Activated T-helper 17 cell treated with anti-CD3 and anti-CD28 coated beads, Interleukin-2, amount 50 U/mL, for 72 hours (primary cell): ENCODE measurements at places on chromosomes 4 and X.

DNA sequence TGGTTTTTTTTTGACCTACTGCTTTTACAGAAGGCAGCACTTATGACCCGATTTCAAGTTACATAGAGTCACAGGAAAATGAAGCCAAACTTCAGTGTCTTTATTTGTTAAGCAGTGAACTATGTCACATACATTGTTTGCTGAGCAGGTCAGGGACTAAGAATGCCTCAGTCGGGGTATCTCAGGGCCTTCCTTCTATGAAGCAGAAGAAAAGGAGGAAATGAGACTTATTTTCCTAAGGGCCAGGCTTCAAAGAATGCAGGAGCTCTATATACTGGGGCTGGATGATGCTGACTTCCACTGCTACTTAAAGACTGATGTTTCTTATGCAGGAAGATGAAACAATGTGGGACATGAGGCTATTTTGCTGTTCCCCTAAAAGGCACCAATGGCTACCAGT, 558.4 kb upstream of the IGFBP7 start:
- H3K27me3 ChIP-seq: no peaks in the 10 kb centered on the region
- H3K4me3 ChIP-seq: no peak overlapping the region
- no peaks in the 10 kb centered on the region for H3K36me3 ChIP-seq
- ATAC-seq: no peak

GRCh38 chr4:186566068-186566467, 10.7 kb upstream of the MTNR1A start:
- peaks cover 14% of the 10 kb centered on the region for H3K27me3 ChIP-seq
- no peaks in the 10 kb centered on the region for H3K36me3 ChIP-seq
- H3K4me3 ChIP-seq: no peak overlapping the region
- no peak overlapping the region for H3K27ac ChIP-seq
- ATAC-seq: no peak

DNA sequence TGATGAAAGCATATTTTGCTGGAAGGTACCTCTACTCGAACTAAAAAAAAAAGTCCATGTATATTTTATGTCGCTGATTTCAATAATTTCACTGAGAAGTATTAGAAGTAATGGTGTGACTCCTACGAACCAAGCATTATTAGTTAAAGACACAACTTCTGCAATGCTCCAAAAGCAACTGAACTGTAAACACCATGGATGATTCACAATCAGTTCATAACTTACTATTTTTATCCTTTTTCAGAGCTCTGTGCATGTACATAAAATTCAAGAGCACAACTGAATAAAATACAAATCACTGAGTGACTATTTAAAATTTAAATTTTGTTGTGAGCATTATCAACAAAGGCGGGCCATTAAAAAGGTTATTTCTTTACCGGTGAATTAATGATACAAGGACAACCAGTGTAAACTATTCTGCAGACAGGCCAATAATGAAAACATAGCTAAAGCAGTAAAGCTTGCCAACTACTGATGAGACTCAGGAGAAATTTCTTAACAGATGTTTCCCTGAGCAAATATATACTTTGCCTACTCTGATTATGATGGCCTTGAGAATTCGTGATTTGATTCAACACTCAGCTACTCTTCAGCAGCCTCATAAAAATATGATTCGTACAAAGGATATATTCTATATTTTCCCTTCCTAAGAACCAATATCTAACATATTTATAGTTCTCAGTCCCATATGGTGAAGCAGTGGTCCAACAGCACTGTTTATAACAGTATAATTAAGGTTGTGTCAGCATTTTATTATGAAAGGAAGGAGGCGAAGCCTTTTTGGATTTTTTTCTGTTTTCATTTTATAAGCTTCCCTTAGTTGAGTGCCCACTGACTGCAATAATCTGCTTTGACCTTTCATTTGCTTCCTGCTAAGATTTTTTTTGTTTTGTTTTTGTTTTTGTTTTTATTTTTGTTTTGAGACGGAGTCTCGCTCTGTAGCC, 62.8 kb upstream of the NEIL3 start:
- H3K36me3 ChIP-seq: no peaks in the 10 kb centered on the region
- H3K4me3 ChIP-seq: no peak overlapping the region

DNA sequence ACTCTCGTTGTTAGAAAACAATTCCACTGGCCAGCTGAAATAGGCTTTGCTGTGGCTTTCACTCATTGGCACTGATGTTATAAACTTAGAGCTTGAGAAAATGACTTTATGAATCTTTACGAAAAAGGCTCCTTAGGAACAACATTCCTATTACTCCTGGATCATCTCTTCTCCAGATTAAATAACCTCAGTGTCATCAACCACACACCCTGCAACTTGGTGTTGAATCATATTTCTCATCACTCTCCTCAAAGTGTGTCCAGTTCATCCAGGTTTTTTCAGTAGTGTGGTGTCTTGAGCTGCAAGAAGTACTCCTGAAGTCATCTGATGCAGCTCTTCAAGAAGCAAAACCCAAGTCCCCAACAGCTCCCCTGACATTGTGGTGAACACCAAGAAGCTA, 28.1 kb upstream of the ANOS1 start:
- no peaks in the 10 kb centered on the region for H3K36me3 ChIP-seq
- H3K4me1 ChIP-seq: no peaks in the 10 kb centered on the region
- peaks cover 15% of the 10 kb centered on the region for H3K27me3 ChIP-seq
- no peak overlapping the region for H3K27ac ChIP-seq

DNA sequence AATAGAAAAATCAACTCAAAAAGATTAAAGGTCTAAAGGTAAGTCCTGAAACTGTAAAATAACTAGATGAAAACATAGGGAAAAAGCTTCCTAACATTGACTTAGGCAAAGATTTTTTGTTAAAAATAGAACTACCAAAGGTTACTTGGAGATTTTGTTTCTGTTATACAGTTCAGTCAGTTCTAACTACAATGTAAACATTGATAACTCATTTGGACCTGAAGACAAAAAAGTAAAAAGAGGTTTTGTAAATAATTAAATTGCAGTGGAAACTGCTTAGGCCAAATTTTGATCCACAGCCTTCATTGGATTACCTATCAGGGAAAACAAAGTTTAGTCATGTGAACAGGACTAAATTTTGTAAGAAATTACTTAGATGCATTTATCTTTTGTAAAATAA, 101.8 kb downstream of the SLITRK2 start:
- H3K27ac ChIP-seq: no peak overlapping the region
- H3K27me3 ChIP-seq: no peaks in the 10 kb centered on the region
- H3K36me3 ChIP-seq: no peaks in the 10 kb centered on the region
- no peak overlapping the region for H3K4me3 ChIP-seq

DNA sequence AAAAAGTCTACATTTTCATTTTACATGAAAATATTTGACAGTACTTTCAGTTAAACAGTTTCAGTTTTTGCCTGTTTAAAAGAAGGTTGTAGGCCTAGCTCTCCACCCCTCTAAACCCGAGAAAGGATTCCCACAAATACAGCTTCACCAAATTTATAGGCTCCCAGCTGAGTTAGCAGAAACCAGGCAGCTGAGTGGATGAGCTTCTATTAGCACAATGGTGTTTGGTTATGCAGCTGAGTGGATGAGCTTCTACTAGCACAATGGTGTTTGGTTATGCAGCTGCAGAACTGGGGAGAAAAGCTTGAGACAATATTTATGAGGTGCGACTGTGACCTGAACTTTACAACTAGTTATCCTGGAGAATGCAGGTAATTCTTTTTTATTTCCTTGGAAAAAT, 36.6 kb upstream of the PAQR3 start:
- ATAC-seq: no peak
- H3K4me3 ChIP-seq: no peak overlapping the region
- H3K27ac ChIP-seq: no peak overlapping the region
- H3K36me3 ChIP-seq: no peaks in the 10 kb centered on the region

DNA sequence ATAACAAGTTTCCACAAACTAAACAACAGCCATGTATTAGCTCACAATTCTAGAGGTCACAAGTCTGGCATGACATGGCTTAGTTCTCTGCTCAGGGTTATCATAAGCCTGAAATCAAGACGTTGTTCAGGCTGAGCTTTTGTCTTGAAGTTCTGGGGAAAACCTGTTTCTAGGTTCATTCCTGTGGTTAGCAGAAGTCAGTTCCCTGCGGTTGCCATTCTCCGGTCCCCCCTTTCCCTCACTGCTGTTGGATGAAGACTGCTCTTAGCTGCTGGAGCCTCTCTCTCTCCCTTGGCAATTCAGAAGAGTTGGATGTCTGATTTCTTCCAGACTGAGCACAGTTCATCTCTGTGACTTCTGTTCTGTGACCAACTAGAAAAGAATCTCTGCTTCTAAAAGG, 962.6 kb downstream of the PCDH7 start:
- ATAC-seq: no peak
- H3K4me3 ChIP-seq: no peak overlapping the region
- no peaks in the 10 kb centered on the region for H3K4me1 ChIP-seq
- H3K36me3 ChIP-seq: no peaks in the 10 kb centered on the region
- no peaks in the 10 kb centered on the region for H3K27me3 ChIP-seq

GRCh38 chr4:147984065-147984777, 252.3 kb downstream of the ARHGAP10 start:
- no peaks in the 10 kb centered on the region for H3K36me3 ChIP-seq
- peaks cover 28% of the 10 kb centered on the region for H3K4me1 ChIP-seq
- no peak overlapping the region for H3K4me3 ChIP-seq
- ATAC-seq: no peak

DNA sequence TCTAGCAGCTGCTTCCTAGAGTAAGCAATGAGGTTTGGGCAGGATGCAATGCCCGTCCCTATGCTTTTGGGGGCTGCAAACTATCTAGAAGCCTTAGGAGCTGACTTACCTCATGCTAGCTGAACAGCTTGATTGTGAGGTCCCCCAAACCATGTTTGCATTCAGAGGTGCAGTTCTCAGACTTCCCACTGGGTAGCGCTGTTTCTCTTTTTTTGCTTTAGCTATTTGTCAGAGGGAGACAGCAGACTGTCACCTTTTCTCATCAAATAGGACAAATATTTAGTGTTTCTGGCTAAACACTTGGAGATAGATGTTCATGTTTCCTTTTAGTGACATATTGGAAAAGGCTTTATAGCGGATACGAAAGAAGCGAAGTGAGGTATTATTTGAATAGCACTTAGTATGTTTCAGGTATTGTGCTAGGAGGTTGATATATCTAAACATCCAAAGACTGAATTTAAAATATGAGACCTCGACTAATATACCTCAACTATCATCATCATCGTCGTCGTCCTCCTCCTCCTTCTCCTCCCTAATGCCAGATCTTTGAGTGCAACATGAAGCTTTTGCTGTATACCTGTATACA, 18.7 kb upstream of the TMEM192 start:
- H3K36me3 ChIP-seq: no peaks in the 10 kb centered on the region
- H3K4me3 ChIP-seq: no peak overlapping the region
- H3K27me3 ChIP-seq: peaks cover 27% of the 10 kb centered on the region
- ATAC-seq: peak; percentile 68

GRCh38 chr4:113783289-113783688, 21.8 kb upstream of the CAMK2D start:
- peak; percentile 7 for ATAC-seq
- peaks cover 5% of the 10 kb centered on the region for H3K27me3 ChIP-seq
- no peaks in the 10 kb centered on the region for H3K36me3 ChIP-seq
- peaks cover 6% of the 10 kb centered on the region for H3K4me1 ChIP-seq

GRCh38 chr4:24583451-24584210, 723 bp downstream of the DHX15 start:
- H3K4me1 ChIP-seq: peaks cover 24% of the 10 kb centered on the region
- H3K36me3 ChIP-seq: peaks cover 56% of the 10 kb centered on the region
- H3K4me3 ChIP-seq: peak overlapping the region; percentile 89
- H3K27ac ChIP-seq: peak overlapping the region; percentile 94
- H3K27me3 ChIP-seq: no peaks in the 10 kb centered on the region

- H3K27ac ChIP-seq: no peak overlapping the region
- ATAC-seq: no peak
- H3K36me3 ChIP-seq: no peaks in the 10 kb centered on the region
- no peaks in the 10 kb centered on the region for H3K4me1 ChIP-seq
Measured at GRCh38 chr4:7687796-7688195, 251.9 kb downstream of the AFAP1 start.

GRCh38 chr4:6804082-6804752, 21.7 kb downstream of the KIAA0232 start:
- no peaks in the 10 kb centered on the region for H3K36me3 ChIP-seq
- no peaks in the 10 kb centered on the region for H3K27me3 ChIP-seq
- no peak overlapping the region for H3K27ac ChIP-seq
- no peak for ATAC-seq

DNA sequence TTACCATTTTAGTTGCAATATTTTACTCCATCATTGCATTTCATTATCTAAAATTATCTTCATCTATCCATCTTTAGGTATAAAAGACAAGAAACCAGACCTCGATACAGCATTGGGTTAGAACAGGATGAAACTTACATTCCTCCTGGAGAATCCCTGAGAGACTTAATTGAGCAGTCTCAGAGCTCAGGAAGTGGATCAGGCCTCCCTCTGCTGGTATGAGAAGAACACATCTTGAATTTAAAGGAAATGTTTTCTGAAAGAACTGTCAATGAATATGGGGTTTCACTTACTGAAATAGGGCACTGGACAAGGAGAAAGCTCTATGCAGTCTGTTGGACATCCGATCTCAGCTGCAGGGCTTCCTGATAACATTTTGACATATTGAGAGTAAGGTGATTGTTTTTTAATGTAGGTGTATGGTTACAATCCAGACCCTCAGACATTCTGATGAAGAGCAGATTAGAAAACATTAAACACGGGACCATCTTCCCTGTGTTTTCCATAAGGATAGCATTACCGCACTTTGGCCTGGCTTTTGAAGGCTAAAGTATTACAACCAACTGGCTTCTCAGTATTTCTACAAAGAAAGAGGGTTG, 367.2 kb downstream of the BMPR1B start:
- no peak for ATAC-seq
- no peak overlapping the region for H3K27ac ChIP-seq
- no peaks in the 10 kb centered on the region for H3K4me1 ChIP-seq
- peaks cover 4% of the 10 kb centered on the region for H3K27me3 ChIP-seq
- no peak overlapping the region for H3K4me3 ChIP-seq
- no peaks in the 10 kb centered on the region for H3K36me3 ChIP-seq

- no peak overlapping the region for H3K4me3 ChIP-seq
- no peak for ATAC-seq
- no peaks in the 10 kb centered on the region for H3K36me3 ChIP-seq
- no peaks in the 10 kb centered on the region for H3K27me3 ChIP-seq
- H3K4me1 ChIP-seq: no peaks in the 10 kb centered on the region
Measured at GRCh38 chrX:69024931-69025330, 140.3 kb downstream of the PJA1 start.

GRCh38 chr4:11732155-11732554, 303.5 kb upstream of the HS3ST1 start:
- no peaks in the 10 kb centered on the region for H3K4me1 ChIP-seq
- no peaks in the 10 kb centered on the region for H3K27me3 ChIP-seq
- H3K4me3 ChIP-seq: no peak overlapping the region
- no peaks in the 10 kb centered on the region for H3K36me3 ChIP-seq
- H3K27ac ChIP-seq: no peak overlapping the region
